Stimulated activated CD4-positive, alpha-beta T cell treated with anti-CD3 and anti-CD28 coated beads, Interleukin-15, amount 100 ng/mL, for 24 hours (primary cell): ENCODE measurements at places on chromosomes 11 and 22.

DNA sequence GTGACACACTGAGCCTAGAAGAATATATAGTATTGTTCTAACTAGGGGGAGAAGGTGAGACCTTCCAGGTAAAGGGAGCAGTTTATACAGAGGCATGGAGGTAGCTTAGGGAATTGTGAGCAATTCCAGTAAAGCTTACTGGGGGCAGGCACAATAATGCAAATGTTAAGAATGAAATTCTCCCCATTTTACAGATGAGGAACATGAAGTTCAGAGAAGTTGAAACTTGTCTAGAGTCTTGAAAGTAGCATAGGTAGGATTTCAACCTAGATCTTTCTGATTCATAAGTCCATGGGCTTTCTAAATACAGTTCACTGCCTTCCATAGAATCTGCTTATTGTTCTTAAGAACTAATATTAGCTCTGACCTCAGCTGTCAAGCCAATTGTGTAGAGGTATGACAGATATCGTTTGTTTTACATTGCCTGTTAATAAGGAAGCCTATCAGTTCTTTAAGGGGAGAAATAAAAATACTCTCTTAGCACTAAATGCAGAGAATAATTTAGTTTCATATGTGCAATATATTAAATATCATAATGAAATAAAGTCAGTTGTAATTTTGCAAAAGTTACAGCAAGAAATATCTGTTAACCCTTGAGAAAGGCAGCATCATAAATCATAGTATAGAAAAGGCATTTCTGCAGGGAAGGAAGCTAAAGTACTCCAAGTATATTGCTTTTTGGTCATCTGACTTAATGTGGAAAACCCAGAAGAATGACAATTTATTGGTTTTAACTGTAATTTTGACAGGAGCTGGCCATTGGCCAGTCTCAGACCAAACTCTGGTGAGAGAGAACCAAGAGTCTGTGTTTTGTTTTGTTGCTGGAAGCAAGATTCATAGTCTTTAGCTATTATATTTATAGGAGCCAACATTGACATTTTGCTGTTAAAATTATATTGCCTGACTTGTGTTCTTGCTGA, 181.8 kb downstream of the UVRAG start:
- no peak for DNase-seq

DNA sequence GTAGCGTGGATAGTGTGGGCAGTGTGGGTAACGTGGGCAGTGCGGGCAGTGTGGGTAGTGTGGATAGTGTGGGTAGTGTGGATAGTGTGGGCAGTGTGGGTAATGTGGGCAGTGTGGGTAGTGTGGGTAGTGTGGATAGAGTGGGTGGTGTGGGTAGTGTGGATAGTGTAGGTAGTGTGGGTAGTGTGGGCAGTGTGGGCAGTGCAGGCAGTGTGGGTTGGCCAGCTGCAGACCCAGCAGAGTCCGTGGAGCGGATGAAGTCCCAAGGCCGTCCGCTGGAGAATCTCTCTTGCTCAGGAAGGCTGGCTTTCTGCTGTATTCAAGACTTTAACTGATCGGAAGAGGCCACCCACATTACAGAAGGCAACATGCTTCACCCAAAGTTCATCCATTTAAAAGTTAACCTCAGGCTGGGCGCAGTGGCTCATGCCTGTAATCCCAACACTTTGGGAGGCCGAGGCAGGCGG, 26.1 kb upstream of the KRTAP5-6 start:
- DNase-seq = no peak

- DNase-seq = peak; percentile 79
These were observed 48.7 kb downstream of the TSPAN18 start for GRCh38 chr11:44775366-44775984.

DNA sequence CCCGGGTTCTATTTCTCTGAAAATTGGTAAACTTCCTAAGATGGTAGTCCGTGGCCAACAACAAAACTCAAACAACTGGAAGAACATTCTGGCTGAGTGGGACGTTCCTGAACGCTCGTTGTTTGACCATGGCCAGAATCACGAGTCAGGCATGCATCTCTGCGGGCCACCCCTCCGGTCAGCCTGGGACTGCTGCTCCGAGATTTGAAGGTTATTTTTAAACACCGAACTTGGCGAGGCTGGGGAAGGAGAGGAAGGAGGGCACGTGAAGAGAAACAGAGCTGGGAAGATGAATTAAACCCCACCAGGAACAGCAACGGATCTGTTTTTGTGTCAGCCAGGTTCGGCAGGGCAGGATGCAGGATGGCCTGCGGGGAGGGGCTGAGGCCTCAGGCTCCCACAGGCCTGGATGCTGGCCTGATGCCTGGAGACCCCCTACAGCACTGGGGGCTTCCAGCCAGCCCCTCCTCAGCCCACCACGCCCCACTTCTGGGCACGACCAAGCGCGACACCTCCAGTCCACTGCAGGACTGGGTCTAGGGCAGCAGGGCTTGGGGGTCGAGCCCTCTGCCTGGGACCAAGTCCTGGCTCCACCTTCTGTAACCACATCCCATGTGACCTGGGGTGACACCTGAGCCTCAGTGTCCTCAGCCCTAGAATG, 5.1 kb downstream of the SHISAL1 start:
- DNase-seq = no peak

GRCh38 chr11:104487046-104487806, 323.3 kb upstream of the PDGFD start:
- DNase-seq = no peak

DNA sequence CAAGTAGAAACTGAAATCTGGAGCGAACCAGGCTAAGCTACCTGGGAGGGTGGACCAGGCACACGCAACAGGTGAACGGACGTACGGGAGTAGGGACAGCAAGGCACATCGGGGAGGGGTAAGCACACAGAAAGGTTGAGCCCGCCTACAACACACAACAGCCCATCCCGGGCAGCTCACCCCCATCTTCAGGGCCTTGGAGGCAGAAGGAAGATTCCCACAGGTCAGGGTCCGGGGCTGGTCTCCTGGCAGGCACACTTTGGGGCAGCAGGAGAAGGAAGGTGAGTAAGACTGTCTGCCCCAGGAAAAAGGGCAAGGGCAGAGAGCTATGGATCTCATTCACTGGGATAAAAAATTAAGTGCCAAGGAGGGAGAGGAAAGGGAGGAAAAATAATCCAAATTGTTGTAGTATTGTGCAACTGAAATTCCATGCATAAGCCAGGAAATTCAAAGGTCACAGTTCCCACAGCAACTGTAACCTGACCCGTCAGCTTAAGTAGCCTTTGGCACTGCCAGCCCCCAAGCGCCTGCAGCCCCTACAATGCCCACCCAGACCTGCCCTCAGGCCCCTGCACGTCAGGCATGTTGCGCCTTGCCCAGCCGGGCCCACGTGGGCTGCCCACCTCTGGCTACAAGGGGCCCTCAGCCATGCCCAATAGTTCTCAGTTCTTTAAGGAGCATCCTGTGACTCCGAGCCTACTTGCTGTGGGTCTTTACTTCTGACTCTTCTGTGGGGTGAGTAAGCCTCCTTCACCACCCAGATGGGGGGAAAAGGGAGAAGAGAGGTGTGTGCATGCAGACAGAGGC, 51.8 kb downstream of the MICAL3 start:
- DNase-seq = no peak

DNA sequence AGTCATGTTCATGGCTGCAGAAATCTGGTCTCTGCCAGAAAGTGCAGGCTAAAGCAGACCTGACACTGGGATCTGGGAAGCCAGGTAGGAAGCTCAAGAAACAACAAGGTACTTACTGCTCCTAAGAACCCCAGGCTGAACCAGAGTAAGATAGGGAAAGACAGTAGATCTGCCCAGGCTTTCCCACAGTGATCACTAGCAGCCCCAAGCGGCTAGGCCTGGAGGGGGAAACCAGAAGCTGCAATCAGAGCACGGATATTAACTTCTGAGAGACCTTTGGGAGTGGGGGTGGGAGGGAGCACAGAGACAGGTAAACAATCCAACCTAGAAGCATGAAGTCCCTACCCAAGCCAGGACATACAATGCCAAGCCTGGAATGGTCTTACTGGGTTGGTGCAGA, 135.2 kb upstream of the C11orf58 start:
- DNase-seq = no peak

DNA sequence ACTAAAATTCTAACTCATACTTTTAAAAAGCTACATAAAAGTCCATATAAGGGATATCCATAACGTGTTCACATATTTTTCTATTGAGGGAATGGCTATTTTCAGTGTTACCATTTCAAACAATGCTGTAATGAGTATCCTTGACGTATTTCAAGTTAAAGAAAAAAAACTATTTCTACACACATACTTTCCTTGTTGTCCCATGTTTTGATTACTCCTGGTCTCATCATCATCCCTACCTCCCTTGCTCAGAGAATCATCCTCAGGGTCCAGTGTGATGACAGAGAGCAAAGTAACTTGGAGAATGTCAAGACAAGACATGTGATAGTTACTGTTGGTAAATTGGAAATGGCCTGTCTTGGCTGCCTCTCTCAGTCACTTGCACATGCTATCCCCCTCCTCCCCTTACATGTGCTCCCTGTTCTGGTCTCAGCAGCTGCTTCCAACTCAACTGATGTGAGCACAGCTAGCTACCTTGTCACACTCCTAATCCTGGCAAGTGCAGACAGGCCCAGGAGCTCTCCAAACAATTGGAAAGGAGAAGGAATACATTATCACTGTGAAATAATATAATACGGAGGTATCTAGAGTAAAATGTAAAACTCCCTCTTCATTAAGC, 21.8 kb downstream of the NUMA1 start:
- no peak for DNase-seq

- DNase-seq = no peak
These were observed 53.8 kb downstream of the PAX6 start for GRCh38 chr11:31757260-31757835.

DNA sequence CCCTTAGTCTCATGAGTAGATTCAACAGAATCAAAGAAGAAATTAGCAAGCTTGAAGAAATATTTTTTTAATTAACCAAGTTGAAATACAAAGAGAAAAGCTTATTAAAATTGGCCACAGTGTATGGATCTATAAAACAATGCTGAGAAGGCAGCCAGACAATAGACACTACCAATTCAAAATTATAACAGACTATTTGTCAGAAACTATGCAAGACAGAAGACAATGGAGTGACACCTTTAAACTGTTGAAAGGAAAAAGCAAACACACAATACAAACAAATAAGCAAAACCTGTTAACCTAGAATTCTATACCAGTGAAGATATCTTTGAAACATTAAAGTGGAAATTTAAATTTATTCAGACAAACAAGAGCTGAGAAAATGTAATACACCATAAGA, 225.4 kb downstream of the CASP12 start:
- DNase-seq = no peak

GRCh38 chr11:8907116-8907515, 3.9 kb upstream of the AKIP1 start:
- DNase-seq = no peak

- DNase-seq = no peak
These were observed 23.5 kb upstream of the OSBPL5 start for GRCh38 chr11:3188496-3189195.

DNA sequence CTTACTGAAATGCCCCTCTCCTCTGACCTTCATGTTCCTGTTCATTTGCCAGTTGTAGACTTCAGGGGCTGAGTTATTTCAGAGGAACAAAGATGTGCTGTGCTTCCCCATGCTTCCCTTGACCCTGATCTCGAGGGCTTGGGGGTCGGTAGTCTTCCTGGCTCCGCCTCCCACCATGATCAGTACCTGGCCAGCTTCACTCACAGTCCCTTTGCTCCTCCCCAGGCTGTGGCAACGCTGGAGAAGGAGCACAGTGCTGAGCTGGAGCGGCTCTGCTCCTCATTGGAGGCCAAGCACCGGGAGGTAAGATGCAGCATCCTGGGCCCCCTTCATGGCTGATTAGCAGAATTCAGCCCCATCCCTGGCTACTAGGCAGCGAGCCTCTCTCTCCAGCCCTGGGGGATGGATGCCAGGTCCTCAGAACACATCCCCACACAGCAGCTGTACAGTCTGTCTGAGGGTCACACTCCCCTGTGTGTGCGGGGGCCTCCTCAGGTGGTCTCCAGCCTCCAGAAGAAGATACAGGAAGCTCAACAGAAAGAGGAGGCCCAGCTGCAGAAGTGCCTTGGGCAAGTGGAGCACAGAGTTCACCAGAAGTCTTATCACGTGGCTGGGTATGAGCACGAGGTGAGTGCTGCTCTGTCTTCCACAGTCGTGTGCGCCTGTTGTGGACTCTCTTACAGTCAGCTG, 64.5 kb downstream of the CEP164 start:
- DNase-seq = no peak

DNA sequence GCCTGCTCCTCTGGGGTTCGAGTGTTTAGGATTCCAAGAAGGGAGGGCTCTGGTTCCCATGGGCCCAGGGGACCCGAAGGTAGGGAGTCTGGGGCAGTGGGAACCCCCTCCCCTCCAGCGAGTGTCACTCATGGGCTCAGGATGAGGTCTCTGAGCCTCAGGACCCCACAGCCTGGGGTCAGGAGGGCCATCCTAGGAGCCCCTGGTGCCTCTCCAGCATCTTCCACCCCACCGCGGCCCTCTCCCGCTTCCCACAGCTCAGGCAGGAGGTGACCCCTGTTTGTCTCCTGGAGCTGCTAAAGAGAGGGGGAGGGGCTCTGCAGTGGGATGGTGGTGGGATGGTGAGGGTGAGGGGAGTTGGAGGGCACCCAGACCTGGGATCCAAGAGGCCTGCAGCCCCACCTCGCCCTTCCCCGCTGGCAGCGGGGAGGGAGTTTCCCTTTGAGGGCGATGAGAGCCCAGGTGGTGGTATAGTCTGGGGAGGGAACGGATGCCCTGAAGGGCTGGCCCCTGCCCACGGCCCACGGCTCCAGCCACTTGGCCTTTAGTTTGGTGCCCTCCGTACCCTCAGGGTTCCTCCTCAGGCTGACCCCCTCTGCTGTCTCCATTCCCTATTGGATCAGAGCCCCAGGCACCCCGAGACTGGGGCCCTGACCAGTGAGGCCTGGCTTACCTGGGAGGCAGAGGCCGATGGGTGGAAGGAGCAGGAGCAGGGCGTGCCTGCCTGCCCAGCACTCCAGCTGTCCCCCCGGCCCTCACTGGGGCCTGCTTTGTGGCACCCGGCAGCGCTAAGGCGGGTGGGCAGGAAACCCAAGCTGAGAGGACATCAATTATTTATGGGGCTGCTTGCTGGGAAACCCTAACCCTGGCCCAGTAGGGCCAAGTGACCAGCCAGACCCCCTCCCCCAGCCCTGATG, 1.1 kb upstream of the CABP4 start:
- DNase-seq = no peak

DNA sequence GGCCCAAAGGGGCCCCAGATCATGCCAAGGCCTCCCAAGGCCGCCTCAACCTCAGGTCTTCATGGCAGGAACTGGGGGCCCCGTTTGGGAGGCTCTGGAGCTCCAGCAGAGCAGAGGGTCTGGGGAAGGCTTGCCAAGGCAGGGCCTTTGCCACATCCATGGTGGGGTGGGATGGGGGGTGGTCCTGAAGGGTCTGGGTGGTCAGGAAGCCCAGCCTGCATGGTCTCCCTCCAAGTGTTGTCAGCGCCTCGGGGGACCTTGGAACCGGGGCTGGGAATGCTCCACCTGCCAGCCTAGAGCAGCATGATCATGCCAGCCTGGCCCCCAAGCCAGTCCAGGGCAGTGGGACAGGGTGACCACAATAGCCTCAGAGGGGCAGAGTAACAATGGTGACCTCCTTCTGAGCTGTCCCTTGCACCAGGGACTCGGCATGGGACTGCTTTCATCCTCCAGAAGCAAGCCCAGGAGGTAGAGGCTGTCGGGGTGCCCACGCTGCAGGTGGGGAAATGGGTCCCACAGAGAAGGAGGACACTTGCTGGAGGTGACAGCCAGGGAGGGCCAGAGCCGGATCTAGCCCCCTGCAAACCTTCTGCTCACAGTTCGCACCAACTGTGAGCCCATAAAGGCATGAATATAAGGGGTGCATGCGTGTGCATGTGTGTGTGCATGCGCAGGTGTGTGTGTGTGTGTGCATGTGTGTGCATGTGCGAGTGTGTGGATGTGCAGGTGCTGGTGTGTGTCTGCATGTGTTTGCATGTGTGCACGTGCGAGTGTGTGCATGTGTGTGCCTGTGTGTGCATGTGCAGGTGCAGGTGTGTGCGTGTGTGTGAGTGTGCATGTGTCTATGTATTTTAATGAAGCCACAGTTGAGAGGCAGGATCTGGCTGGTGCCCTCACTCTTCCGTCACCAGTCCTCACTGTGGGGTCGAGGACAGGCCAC, 63.8 kb downstream of the MYEOV start:
- DNase-seq = no peak
